Esophagus squamous epithelium (tissue), 5 donors: ENCODE measurements at places on chromosomes 1 and 21.

DNA sequence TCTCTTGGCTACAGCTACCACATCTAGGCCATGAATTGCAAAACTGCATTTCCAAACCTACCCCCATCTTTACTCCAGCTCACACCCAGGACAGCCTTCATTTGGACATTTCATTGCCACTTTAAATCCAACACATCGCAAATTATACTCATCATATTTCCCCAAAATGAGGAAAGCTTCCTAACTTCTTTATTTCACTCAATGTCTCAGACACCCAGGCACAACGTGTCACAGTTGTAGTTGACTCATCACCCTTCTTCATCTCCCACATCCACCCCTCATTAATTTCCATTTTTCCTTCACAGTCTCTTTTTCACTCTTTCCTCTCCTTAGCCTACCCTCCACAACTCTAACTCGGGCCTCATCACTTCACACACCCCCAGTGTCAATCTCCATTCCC is 6.7 kb downstream of the OTUD7B start:
- DNase-seq, result no peak

- no peak for DNase-seq
These were observed 169.1 kb downstream of the DYRK1A start for GRCh38 chr21:37535672-37536071.

DNA sequence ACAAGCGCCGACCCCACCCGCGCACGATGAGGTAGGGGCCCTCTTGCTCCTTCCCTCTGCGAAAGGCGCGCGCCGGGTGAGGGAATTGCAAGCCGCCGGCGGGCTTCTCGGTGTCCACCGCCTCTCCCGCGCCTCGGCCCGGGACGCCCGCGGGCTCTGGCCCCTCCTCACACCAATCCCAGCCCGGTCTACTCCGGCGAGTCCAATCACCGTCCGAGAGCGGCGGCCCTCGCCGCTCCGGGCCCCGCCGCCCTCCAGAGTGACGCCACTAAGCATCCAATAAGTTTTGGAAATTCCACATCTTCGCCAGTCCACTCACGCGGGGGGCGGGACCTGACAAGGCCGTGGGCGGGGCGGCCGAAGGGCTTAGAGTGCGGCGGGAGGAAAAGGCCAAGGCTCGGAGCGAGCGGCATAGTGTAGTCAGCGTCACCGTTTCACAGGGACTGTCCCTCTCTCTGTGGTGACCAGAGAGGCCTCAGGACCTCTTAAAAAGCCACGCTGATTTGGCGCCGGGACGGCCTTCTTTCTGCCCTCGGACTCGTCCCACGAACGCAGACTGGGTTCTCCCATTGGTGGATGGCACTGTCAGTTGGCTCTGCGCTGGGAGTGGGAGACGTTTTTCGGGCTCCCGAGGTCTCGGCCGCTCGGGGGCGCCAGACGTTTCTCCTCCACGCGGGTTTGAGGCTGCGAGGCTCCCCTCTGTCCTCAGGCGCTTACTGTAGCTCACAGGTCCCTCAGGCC is at the start of gene TRIM45:
Gene TRIM45, minus strand, starts transcription at position 161 of the 741 bp plus-strand sequence. CDS start 548 bp downstream, outside the sequence.
- peak; percentile 69 for DNase-seq

DNA sequence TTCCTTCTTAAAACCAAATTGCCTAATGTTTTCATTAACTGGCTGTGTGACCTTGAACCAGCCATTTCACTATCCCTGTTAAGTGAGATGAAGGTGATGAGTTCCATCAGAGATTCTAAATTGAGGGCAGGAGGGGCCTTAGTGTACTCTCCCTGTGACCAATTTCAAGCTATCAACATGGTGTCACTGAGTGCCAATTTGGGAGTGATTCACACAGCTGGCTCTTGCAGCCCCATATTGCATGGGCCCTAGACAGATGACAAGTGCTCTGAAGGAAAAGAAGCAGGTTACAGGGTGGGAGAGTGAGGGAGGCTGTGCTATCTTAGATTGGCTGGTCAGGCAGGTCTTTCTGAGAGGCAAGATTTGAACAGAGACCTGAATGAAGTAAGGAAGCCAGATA is 13.0 kb upstream of the TACSTD2 start:
- no peak for DNase-seq

DNA sequence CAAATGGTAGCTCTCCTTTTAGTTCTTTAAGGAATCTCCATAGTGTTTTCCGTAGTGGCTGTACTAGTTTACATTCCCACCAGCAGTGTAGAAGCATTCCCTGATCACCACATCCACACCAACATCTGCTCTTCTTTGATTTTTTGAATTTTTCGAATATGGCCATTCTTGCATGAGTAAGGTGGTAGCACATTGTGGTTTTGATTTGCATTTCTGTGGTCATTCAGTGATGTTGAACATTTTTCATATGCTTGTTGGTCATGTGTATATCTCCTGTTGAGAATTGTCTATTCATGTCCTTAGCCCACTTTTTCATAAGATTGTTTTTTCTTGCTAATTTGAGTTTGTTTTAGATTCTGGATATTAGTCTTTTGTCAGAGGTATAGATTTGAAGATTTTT is 84.6 kb upstream of the B3GALT2 start:
- no peak for DNase-seq

GRCh38 chr1:35079003-35079930 is at the start of gene ZMYM1:
TSS of gene ZMYM1 (plus strand) at chr1:35079385. CDS start at chr1:35093988, 14,603 bp downstream.
- DNase-seq, result peak; percentile 15

- no peak for DNase-seq
These were observed 39.7 kb downstream of the PALMD start for GRCh38 chr1:99685516-99686180.

- DNase-seq, result no peak
These were observed 258.3 kb upstream of the KAZN start for GRCh38 chr1:14340002-14340785.

DNA sequence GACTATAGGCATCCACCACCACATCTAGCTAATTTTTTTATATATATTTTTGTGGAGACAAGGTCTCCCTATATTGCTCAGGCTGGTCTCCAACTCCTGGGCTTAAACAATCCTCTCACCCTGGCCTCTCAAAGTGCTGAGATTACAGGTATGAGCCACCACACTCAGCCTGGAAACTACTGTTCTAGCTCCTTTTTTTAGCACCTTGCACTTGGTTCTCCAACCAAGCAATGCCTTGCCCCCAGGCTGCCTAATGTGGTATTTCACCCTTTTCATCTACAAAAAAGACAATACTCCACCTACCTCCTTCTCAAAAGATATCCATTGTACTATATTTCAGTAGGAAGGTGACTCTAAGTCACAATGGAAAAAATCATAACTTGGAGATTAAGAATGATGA is 6.7 kb downstream of the ARNT start:
- no peak for DNase-seq

DNA sequence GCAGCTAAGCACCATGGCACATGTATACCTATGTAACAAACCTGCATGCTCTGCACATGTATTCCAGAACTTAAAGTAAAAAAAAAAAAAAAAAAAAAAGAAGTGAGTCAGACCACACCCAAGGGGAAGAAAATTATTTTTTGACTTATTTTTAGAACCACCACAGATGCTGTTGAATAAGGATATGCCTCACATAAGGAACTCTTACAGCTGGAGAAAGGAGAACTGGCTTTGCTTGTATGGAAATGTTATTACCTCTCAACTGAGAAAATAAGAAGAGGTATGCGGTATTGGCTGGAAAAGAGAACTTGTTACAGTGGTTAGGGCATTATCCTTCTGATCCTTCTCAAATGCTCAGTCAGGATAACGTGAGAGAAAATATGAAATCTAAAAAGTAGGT is 27.5 kb upstream of the FCER1A start:
- no peak for DNase-seq

- DNase-seq, result no peak
These were observed 100.9 kb upstream of the RUNX3 start for GRCh38 chr1:25030674-25031589.

GRCh38 chr21:25188677-25189079 is 418.6 kb downstream of the MRPL39 start:
- no peak for DNase-seq

GRCh38 chr1:11194407-11195176 is 5.4 kb downstream of the ANGPTL7 start:
- no peak for DNase-seq

- no peak for DNase-seq
These were observed 1.4 kb upstream of the F3 start for GRCh38 chr1:94543001-94543400.

DNA sequence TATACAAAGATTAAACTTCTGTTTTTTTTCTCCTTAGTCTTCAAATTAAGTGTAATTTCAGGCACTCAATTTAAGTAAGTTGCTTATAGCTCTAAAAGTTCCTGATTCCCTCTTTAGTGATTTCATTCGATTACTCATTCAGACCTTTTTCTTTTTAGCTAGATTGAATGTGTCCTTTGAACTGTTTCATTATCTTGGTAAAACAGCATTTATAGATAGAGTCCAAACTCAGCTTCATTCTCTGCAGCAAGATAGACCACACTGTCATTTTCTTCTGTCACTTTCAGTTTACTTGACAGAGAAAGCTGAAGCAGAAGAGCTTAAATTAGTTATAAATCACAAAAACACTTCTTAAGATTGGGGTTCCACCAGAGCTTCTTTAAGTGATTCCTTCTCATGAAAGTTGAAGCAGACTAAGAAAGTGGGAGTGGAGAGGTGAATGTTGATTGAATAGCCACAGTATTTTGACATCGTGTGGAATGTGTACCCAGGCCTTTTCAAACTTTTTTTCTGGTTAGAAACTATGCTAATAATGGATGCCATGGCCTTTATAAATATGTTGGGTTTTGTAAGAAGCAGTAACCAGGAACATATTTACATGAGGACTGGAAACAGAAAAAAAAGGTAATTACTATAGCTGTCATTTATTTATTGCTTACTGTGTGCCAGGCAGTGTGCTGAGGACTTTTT is 52.2 kb downstream of the ZBTB40 start:
- no peak for DNase-seq

GRCh38 chr1:43963006-43963405 is 6.8 kb upstream of the DPH2 start:
- DNase-seq, result no peak

- no peak for DNase-seq
These were observed 66.3 kb upstream of the FGGY start for GRCh38 chr1:59230622-59231021.

GRCh38 chr1:21175324-21175669 is 1.4 kb downstream of the EIF4G3 start:
- no peak for DNase-seq

DNA sequence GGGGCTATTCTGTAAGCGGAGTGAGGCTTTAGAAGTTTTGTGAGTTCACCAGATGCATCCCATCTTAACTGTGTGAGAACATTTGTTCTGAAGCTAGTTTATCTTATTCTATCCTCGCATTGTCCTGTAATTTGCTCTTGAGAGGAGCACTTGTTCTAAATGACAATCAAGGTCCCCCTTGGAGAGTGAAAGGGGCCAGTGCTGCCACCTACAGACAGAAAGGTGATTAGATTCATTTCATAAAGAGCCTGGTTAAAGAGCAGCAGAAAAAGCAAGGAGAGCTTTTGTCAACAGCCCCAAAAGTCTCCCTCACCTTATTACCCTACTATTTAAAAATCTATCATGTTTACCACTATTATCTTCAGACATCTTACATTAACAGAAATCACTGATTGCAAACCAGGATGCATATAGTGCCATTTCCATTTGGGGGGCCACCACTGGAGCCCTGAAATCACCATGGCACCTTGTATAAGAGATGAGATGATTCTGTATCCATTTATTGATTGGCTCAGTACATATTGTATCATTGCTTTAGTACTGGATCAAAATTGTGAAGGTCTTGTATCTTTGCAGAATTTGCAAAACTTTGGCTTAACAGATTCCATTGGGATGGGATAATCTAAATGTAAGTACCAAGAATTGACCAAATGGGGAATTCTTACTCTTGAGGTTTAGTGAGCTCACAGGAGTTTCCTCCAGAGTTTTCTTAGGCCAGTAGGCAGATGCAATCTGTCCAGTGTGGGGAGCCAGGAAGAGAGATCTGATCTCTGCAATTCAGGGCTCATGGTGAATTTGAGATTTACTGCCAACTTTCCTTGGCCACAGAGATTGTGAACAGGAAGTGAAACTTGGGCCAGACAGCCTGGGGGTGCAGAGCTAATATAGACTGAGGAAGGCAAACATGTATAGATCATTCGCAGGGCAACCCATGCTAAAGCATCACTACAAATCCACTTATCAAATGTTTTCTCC is 64.3 kb upstream of the TRABD2B start:
- DNase-seq, result no peak

GRCh38 chr1:149927056-149927562 is 494 bp downstream of the SF3B4 start:
- no peak for DNase-seq

DNA sequence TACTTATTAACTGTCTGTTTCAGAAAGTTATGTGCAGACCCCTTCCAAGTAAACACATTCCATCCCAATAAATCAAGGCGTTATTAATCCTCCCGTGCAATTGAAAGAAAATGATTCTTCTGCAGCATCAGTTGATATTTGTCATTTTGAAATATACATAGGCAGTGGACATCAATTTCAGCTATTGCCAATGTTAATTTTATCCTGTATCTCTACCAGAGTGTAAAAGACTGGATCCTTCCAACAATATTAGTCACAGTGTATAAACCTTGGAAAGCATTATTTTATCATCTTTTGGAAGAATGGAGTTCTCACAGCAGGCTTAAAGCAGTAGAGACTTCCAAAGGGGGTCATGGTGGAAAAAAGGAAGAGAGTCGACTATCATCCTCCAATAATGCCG is 150.4 kb downstream of the CYYR1 start:
- no peak for DNase-seq

- no peak for DNase-seq
These were observed 8.1 kb upstream of the LMX1A start for GRCh38 chr1:165364568-165365133.

DNA sequence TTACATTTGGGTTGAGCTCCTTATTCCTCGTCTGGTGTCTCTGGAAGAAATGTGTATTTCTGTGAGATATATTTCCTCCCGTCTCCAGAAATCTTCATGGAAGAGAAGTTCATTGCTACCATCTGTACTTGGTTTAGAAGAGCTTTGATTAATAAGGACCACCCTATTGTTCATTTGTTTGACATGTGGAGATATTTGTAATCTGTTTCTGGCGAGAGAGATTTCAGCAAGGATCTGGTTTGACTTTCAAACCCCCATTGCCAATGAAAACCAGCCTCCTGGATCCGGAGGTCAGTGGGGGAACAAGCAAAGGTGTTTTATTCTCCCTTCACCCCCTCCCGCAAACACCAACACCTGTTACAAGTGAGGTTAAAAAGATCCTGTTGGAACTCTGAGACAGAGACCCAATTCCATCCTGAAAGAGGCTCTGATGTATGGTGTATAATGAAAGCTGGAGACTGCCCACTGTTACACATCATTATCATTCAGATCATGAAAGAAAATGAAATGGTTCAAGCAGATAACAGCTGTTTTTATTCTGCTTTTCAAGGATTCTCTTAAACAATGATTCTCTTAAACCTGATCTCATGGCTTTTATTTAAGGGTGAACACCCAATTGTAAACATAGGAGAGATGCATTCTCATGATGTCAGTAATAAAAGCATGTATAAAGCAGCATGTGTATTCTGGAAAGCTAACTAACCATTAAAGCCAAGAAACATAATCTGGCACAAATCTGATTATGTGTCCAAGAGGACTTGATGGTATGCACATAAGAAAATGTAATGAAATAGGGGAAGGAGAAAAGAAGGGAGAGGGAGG is 393.5 kb upstream of the ADGRL2 start:
- no peak for DNase-seq

GRCh38 chr21:41650526-41651145 is 116.2 kb downstream of the RIPK4 start:
- no peak for DNase-seq

- no peak for DNase-seq
These were observed 4.2 kb downstream of the SPSB1 start for GRCh38 chr1:9296850-9297249.
